H1 (cell line): ENCODE measurements at places on chromosomes 1 and 21.
A peak's percentile ranks its signal among the peaks of the same experiment; 100 is the strongest.

DNA sequence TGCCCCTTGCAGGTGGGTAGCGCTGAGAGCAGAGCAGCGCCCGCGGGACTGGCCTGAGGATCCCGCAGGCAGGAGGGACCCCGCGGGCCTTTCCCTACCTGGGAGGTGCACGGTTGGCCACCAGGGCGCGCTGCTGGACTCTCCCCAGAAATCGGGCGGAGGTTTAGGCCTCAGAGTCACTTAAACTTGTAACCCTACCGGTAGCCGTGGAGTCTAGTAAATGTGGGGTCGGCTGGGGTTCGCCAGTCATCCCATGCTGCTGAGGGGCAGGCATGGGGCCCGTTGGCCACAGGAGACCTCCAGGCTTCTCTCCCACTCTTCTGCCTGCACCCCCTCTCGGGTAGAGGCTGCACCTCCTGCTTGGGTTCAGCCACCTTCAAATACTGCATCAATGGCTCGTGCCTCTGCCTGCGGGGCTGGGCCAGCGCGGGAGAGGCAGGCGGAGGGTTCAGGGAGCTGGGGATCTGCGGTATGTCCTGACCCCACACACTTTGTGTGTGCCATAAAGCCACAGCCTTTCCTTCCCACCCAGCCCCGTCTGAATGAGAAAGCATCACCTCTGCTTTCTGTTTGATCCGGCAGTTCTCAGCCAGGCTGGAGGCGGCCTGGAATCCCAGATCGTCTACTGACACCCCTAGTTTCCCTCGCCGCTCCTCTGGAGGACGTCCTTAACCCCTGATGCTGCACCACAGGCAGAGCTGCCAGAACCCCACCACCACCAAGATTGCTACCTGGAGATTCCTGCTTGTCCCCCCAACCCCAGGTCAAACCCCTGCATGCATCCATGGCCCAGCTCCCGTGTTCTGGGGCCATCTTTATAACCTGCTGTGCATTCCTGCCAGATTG lies 12.3 kb upstream of the GSTM4 start:
- peak; percentile 99 for DNase-seq

DNA sequence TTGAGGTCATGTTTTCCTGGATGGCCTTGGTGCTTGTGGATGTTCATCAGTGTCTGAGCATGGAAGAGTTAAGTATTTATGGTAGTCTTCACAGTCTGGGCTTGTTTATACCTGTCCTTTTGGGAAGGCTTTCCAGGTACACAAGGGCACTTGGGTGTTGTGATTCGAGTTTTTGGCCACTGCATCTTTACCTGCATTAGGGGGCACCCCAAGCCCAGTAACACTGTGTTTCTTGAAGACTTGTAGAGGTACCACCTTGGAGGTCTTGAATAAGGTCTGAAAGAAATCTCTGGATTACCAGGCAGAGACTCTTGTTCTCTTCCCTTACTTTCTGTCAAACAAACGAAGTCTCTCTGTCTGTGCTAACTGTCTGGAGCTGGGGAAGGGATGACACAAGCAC lies 34.4 kb upstream of the ROR1 start:
- no peak for DNase-seq

- DNase-seq: no peak
Observed at GRCh38 chr1:23526329-23527041, 4.5 kb downstream of the E2F2 start.

GRCh38 chr1:10252508-10252907 lies 42.1 kb downstream of the KIF1B start:
- no peak for DNase-seq

GRCh38 chr1:237779356-237779755 lies 111.4 kb downstream of the ZP4 start:
- no peak for DNase-seq

- DNase-seq: no peak
Observed at GRCh38 chr1:56979986-56980755, 14.4 kb upstream of the C8B start.

GRCh38 chr1:111909030-111909429 lies 80.4 kb downstream of the KCND3 start:
- DNase-seq: no peak

DNA sequence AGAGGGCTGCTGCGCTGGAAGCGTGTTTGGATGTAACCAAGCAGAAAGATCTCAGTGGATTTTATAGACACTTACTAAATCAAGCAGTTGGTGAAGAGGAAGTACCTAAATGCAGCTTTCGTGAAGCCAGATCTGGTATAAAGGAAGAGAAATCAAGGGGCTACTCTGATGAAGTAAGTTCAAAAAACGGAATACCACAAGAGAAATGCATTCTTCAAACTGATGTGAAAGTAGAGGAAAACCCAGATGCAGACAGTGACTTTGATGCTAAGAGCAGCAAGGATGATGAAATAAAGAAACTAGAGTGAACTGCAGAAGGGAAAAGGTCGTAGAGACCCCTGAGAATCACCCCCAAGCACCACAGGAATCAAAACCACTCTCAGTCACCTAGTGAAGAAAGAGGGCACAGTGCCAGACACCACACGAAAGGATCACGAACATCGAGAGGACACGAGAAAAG lies 40.8 kb upstream of the NEXN start:
- DNase-seq: no peak

GRCh38 chr21:45920824-45921600 lies 60.6 kb upstream of the COL6A1 start:
- no peak for DNase-seq

GRCh38 chr1:184408580-184408979 lies 21.8 kb downstream of the C1orf21 start:
- no peak for DNase-seq

GRCh38 chr1:19484338-19484797 lies 971 bp downstream of the CAPZB start:
- DNase-seq: no peak

- DNase-seq: no peak
Observed at GRCh38 chr1:181061891-181062835, 26.3 kb upstream of the IER5 start.

DNA sequence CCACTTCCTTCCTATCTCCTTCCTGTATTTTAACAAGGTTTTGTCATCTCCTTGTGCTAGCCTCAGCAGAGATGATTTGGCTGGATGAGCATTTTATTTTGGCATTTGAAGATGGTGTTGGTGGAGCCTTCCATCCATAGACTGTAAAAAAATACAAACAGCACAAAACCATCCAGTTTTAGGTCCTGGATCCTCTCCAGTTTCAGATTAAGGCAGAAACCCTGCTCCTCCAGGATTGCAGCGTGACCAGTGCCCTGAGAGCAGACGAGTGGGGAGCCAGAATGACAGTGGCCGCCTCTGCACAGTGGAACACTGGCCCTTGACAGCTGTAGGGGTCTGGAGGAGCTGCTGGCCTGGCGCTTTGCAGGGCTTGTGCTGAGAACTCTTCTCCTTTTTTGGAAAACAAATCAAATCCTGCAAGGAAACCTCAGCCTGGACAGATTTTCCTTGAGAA lies 72.2 kb upstream of the GADD45A start:
- no peak for DNase-seq

GRCh38 chr1:61109158-61109557 lies 26.8 kb downstream of the NFIA start:
- no peak for DNase-seq

DNA sequence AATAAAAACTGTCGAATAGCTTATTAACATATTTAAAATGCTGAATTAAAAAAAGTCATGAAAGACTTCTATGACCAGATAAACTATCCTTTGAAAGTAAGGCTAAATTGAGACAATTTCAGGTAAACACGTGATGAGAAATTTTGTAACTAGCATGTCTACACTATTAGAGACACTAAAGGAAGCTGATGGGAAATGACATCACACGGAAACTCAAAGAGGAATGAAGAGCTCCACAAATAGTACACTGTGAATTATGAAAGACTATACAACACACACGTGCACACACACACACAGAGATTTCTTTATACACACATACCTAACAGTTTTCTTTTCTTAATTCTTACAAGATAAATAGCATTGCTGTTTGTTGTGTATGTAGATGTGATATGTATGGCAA lies 70.9 kb upstream of the PLA2G4A start:
- DNase-seq: no peak

- no peak for DNase-seq
Observed at GRCh38 chr1:84271441-84272151, 29.9 kb upstream of the SAMD13 start.

GRCh38 chr1:40450495-40451237 lies 390 bp downstream of the ZFP69B start:
- peak; percentile 47 for DNase-seq

DNA sequence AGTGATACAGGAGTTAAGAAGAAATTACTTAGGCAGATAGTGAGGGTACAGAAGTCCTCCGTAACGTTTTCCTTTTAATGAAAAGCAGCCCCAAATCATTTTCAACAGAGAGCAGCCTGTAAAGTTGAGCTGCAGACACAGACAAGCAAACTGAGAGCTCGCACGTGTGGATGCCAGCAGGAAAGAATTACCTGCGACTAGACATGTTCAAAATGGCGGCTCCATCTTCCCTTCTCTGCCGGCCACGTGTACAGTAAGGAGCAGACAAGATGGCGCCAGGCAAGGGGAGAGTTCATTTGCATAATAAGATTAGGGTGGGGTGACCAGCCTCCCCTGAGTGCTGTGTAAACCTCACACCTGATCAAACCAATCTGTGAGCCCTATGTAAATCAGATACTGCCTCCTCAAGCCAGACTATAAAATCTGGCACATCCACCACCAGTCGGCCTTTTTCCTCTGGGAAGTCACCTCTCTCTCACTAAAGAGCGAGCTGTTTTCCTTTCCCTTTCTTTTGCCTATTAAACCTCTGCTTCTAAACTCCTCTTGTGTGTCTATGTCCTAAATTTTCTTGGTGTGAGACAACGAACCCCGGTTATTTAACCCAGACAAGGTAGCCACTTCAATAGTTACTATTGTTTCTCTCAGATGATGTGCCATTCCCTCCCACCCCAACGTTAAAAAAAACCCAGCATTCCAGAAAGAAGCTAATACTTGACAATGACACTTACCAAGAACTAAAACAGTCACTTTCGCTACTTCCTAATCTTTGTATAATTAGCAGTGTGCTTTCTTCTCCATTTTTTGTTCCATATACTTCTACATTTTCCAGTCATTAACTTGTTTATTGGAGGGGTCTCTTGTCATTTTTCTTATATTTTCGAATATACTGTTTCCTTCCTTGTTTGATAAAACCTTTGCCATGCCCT lies 27.4 kb downstream of the DUSP10 start:
- no peak for DNase-seq

DNA sequence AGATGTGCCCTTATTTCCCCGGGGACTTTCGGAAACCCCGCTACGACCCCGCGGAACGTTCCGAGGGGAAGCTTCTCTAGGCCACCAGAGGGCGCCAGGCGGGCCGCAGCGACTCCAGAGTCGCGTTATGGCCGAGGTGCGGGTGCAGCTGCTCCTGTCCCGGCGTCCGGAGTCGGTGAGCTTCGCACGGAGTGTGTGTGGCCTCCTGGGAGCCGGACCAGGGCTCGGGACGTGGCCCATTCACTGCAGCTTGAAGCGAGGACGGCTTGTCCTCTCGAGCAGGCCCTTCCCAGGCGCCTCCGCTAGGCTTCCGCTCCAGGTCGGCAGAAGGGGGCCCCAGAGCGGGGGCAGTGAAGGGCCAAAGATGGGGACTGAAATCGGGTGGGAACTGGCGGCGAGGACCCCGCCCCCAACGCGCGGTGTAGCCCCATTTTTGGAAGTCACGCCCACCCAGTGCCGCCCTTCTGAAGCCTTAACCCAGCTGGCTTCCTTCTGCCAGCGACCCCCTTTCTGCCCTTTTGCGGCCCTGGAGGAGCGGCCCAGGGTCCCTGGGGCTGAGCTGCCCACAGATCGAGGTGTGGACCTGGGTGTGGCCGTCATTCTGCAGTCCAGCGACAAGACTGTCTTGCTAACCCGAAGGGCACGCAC lies at the start of gene NUDT17:
TSS of gene NUDT17 (plus strand) at position 117 of the 648 bp plus-strand sequence. CDS start at position 128, 11 bp downstream.
- peak; percentile 38 for DNase-seq

DNA sequence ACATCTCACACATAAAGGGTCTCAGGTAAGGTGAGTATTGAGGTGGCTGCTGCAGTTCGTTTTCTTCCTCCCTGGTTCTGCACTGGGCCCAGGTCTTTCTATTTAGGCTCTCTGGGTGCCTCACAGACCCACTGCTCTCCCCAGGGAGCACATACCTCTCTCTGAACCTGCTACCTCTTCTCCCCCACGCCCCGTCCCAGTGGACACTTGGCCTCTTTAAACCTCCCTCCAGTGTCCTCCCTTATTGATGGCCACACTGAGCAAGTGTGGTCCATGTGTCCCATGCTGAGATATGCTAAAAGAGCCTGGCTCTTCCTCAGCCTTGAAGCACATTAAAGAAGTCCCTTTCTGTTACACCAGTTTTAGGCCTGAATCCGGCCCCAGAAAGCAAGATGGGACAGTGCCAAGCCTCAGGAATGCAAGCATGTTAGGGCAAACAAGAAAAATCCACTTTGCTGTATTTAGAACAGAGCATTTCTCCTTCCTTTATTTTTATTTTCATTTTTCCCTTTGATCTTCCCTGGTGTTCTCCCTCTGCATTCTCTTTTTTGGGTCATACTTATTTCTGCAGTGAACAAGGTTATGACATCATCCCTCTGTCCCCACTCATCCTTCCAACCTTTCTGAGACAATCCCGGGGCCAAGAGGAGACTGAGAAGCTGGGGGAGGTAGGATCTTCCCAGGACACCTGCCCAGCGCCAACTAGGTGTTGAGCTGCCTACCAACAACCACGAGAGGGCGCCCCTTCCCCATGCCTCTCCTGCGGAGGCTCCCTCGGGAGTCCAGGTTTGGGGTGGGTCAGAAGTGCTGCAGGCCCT lies 5.0 kb upstream of the CHI3L2 start:
- DNase-seq: peak; percentile 94

DNA sequence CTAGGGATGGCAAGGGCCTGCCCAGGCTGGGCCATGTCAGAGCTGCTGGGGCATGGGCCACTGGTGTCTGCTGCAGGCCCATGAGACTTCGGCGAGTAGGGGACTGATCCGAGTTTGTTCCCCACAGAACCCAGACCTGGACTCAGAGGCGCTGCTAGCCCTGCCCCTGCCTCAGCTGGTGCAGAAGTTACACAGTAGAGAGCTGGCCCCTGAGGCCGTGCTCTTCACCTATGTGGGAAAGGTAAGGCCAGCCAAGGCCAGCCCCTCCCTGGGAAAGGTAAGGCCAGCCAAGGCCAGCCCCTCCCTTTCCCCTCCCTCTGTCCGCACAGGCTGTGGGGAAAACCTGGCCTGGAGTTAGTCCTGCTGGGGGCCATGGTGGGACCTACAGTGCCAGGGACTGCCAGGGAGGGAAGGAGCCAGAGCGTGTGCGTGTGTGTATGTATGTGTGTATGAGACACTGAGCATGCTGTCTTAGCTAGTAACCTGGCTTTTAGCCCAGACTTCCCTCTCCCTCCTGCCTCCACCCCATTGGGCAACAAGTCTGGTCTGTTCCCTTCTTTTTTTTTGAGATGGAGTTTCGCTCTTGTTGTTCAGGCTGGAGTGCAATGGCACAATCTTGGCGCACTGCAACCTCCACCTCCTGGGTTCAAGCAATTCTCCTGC lies 8.0 kb downstream of the FAAH start:
- DNase-seq: peak; percentile 85
